ENCODE measurements at places on chromosomes 1 and 21. TPM values are rescaled to one million over a fixed set of nuclear protein-coding genes. Genes with fewer than 3 reads are reported as not detected.

The ADGRB2 gene
- polyA plus RNA-seq = 5.3 TPM

The SMPDL3B gene
- 5.9 TPM for polyA plus RNA-seq

The PCSK9 gene
- 0.13 TPM for polyA plus RNA-seq

The ACTA1 gene
- polyA plus RNA-seq = 1.2 TPM

The PLOD1 gene
- 103 TPM for polyA plus RNA-seq

The PRAMEF14 gene
- polyA plus RNA-seq = not detected

The HSD3B2 gene
- 0.60 TPM for polyA plus RNA-seq

The TSPAN2 gene
- polyA plus RNA-seq = 14.6 TPM

The TSACC gene
- 1.1 TPM for polyA plus RNA-seq

The OR2G6 gene
- polyA plus RNA-seq = 0.09 TPM

The ACTL8 gene
- polyA plus RNA-seq = not detected

The DDOST gene
- polyA plus RNA-seq = 146 TPM

The C1orf94 gene
- not detected for polyA plus RNA-seq

The OR6P1 gene
- polyA plus RNA-seq = not detected

The PKLR gene
- 19.9 TPM for polyA plus RNA-seq

The RGS4 gene
- 2.0 TPM for polyA plus RNA-seq

Measured in kidney (tissue), 22 donors.